ENCODE measurements at places on chromosomes 12 and 14. TPM values are rescaled to one million over a fixed set of nuclear protein-coding genes. Genes with fewer than 3 reads are reported as not detected.

DNA sequence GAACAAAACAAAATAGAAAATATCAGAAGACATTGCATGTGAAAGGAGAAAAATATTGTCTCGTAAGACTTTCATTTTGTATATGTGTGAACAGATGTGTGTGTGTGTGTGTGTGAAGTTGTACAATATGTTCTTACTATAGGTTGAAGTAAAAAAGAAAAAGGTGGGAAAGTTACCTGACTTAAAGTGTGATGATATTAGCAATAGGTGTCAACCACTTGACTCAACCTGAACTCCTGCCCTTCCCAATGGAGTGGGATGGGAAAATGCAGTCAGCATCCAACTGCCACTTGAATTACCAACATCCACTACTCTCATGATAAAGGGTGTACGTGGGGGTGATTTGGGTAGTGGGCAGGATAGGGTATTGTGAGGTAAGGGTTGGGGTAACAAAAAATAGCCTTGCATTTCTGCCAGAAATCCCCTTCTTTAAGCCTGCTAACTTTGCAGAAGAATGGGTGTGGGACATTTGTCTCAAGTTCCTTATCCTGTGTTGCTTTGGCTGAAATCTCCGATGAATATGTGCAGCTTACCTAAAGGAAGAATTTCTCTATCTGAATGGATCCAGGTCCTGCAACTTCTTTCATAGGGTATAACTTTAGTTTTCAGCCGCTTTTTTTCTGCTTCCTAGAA lies 181.6 kb downstream of the CHST11 start:
- DNase-seq = no peak

GRCh38 chr12:14960548-14961465 lies 594 bp downstream of the ARHGDIB start:
- no peak for DNase-seq

GRCh38 chr14:97410667-97411620 lies 613.8 kb downstream of the VRK1 start:
- no peak for DNase-seq

DNA sequence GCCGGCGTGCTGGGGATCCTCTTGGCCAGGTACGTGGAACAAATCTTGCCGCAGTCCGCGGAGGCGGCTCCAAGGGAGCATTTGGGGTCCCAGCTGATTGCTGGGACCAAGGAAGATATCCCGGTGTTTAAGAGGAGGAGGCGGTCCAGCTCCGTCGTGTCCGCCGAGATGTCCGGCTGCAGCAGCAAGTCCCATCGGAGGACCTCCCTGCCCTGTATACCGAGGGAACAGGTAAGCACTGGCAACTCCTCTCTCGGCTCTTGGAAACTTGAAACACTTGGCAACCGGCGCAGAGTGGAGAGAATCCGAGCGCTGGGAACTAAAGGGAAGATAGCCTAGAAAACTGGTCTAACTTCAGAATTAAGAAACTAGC lies 1.7 kb downstream of the PDE3A start:
- no peak for DNase-seq

DNA sequence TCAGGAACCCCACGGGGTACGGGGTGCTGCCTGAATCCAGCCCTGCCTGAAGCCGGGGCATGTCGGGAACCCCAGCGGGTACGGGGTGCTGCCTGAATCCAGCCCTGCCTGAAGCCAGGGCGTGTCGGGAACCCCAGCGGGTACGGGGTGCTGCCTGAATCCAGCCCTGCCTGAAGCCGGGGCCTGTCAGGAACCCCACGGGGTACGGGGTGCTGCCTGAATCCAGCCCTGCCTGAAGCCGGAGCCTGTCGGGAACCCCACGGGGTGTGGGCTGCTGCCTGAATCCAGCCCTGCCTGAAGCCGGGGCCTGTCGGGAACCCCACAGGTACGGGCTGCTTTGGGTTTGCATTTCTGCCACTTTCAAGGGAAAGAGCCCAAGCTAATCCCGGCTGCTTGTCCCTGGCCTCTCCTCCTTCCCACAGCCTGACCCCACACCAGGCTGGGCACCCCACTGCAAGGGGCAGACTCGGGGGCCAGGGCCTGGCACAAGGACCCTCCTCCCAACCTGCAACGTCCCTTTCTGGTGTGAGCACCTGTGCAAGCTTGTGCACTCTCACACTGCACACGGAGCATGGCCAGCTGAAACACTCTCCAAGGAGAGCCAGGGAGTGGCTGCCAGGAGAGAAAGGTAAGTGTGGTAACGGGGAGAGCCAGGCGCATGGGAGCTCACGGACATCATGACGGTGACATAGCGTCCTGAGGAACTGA lies 5.6 kb upstream of the FBRSL1 start:
- no peak for DNase-seq

DNA sequence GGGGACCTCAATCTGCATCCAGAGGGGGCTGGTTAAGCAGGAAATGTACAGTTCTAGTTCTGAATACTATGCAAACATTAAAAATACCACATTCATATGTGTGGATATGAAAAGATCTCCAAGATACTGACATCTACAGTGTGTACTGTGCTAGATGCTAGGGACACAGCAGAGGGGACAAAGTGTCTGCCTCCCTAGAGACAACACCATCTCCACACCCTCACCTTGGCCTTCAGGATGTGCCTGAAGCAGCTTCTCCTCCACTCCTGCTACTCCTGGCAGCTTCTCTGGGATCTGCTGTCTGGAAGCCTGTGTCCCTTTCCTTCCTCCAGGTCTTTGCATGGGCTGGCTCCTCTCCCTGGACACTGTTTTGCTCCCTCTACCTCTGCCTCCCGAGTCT lies 10.7 kb upstream of the SRSF9 start:
- no peak for DNase-seq

DNA sequence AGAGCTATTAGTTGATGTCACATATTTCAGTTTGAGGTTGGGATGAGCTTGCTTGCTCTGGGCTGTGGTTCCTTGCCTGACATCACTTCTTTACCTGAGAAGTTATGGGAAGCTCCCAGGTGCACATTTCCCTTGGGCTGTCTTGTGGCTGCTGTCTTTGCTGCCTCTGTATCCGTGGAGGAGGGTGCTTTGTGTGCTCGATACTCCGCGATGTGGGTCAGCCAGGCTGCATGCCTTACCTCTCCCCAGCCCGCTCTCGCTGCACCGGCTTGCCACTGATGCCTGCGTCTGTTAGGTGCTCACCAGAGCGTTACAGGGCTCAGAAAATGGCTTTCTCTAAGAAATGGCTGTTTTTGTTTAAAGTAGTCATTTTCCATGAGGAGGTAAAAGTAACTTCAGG lies 19.6 kb downstream of the PELI2 start:
- no peak for DNase-seq

Gene NDUFA12
- total RNA-seq = 138 TPM

DNA sequence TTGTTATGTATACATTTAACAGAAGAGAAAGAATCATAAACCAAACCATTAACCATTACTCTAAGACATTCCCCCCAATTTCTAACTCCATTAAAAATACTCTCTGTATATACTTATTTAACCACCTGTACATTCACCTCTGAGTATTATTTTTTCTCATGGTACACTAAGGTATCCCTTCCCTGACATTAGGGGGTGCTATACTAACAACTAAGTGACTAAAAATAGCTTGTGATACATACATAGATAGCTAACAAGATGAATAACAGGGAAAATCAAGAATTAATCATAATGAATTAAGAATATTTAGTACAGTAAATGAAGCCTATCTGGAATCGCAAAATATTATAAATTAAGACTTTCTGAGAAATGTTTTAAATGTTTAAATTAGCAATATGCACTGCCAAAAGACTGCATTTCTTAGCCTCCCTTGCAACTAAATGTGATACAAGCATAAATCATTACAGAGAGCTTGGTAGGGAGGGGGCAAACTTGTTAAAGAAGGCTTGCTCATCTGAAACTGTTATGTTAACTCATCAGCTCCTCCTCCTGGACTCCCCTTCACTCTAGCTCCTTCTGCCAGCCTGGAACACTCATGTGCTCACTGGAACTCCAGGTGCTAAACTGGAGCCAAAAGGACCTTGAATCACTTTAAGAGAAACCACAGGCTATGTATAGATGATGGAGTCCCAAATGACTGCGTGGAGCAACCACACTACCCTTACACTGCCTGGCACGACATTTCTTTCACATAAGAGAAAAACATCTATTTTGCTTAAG lies 14.9 kb downstream of the C2CD5 start:
- DNase-seq = no peak

DNA sequence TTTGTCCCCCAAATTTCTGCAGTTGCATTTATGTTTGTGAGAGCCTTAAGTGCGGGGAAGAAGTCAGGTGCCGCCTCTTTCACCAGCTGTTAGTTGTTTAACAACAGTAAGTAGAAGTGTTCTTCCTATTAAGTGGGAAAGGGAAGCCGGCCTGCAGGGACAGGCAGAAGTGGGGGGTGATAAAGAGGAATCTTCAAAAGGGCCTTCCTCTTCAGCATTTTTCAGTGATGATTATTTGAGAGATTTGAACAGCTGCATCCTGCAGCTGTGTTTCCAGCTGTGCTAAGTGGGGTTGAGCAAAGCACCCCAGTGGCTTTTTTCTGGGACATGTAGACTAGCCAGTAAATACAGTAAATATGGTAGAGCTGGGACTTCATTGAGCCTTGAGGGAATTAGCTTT lies 32.1 kb upstream of the SLC38A1 start:
- no peak for DNase-seq

Gene NINJ2
- 1.4 TPM for total RNA-seq

- no peak for DNase-seq
These were observed 157.1 kb upstream of the CCND2 start for GRCh38 chr12:4116251-4117111.

DNA sequence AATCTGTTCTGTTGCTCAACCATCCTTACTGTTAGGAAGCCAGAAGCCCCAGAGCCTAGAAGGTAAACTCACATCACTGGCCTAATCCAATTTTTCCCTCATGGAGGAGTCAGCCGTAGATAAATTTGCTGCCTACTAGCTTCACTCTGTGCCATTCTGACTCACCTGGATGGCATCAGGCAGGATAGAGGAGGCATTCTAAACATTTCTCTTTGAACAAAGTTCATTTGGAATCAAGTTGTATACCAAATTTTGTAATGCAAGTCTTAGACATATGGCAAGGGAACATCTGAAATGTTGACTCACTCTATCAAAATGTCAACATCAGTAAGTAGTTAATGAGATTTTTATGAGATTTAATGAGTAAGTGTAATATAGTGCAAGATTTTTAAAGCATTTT lies 13.6 kb upstream of the TBC1D30 start:
- DNase-seq = no peak

DNA sequence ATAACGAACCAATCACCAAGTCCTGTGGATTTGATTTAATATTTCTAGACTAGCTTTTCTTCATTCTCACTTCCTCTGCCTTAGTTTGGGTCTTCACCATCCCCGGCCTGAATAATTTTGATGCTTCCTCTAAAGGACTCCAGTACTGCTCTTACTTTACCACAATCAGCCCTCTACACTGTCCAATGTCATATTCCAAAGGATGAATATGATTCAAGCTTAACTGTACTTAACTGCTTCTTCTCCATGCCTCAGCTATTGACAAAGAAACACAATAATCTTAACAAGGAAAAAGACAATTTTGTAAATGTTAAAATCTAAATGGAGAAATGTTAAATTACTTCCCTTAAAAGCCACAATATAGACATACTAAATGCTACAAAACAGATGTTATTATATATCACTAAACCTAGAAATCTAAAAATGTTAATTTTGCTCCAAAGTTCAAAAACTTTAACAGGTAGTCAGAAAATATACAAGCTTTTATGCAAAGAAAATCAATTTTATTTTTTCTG lies 70.2 kb downstream of the STXBP6 start:
- no peak for DNase-seq

GRCh38 chr14:37669242-37669641 lies 73.8 kb downstream of the TTC6 start:
- no peak for DNase-seq

GRCh38 chr14:43803076-43803689 lies 703.9 kb downstream of the FSCB start:
- DNase-seq = no peak

GRCh38 chr12:104010606-104011169 lies 39.3 kb downstream of the GLT8D2 start:
- no peak for DNase-seq

DNA sequence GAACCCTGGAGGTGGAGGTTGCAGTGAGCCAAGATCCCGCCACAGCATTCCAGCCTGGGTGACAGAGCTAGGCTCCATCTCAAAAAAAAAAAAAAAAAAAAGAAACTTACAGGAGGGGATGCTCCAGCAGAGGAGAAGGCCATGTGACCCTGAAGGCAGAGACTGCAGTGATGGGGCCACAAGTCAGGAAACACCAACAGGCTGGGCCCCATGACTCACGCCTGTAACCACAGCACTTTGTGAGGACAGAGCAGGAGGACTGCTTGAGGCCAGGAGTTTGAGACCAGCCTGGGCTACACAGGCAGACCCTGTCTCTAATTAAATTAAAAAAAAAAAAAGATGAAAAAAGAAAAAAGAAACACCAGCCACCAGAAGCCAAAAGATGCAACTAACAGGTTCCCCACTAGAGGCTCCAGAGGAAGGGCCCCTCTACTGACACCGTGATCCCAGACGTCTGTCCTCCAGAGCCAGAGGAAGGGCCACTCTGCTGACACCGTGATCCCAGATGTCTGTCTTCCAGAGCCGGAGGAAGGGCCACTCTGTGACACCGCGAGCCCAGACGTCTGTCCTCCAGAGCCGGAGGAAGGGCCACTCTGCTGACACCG lies 9.1 kb upstream of the GLT1D1 start:
- DNase-seq = no peak

GRCh38 chr12:80714055-80714454 lies 2.7 kb upstream of the MYF5 start:
- DNase-seq = no peak

GRCh38 chr12:10069099-10069498 lies 29.7 kb downstream of the CLEC1A start:
- DNase-seq = no peak

- DNase-seq = peak; percentile 23
These were observed 321.0 kb downstream of the TMEM121 start for GRCh38 chr14:105847400-105847799.

Gene SPX
- total RNA-seq = 0.39 TPM

Gene PLA2G1B
- not detected for total RNA-seq

- no peak for DNase-seq
These were observed 1193.7 kb downstream of the GALC start for GRCh38 chr14:86799244-86799647.

DNA sequence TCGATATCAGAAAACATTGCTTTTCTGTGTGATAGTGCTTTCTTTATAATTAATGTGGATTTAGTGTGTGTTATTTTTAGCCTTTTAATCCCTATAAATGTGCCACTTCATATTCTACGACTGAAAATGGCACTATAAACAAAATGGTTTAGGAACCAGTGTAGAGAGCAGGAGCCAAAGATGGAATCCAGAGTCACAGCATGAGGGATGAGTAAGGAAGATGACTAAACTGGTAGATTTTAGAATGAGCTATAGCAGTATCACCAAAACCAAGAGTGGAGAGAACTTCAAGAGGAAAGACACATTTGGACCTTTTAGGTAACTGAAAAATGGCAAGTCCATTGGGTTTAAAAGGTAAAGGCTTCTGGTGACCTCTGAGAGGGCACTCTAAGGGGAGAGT lies 887.2 kb downstream of the NRXN3 start:
- DNase-seq = no peak

DNA sequence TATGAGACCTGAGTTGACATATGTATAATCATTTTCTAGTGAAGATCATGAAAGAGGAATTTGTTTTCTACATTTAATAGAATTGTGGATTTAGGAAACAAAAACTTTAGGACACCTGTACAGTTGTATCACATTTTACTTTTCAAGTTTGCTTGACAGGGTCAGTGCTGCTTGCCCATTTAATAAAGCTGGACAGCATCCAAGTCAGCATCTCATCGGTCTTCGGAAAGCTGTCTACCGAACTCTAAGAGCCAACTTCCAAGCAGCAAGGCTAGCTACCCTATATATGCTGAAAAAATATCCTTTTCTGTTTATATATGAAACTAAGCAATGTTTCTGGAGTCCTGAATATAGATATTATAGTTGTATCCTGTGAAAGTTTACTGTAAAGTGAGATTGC lies 52.3 kb downstream of the VEZT start:
- DNase-seq = no peak

Gene NPFF
- not detected for total RNA-seq

Gene CLEC4D
- not detected for total RNA-seq

Measured in activated naive CD4-positive, alpha-beta T cell treated with anti-CD3 and anti-CD28 coated beads, Interleukin-2, amount 50 U/mL, for 72 hours (primary cell).